ENCODE measurements at places on chromosomes 7 and 10.
A peak's percentile ranks its signal among the peaks of the same experiment; 100 is the strongest.

GRCh38 chr10:71767420-71768035 is 5.8 kb downstream of the VSIR start:
- peak; percentile 64 for DNase-seq

- no peak for DNase-seq
Measured at GRCh38 chr7:24905996-24906770, 73.8 kb downstream of the OSBPL3 start.

DNA sequence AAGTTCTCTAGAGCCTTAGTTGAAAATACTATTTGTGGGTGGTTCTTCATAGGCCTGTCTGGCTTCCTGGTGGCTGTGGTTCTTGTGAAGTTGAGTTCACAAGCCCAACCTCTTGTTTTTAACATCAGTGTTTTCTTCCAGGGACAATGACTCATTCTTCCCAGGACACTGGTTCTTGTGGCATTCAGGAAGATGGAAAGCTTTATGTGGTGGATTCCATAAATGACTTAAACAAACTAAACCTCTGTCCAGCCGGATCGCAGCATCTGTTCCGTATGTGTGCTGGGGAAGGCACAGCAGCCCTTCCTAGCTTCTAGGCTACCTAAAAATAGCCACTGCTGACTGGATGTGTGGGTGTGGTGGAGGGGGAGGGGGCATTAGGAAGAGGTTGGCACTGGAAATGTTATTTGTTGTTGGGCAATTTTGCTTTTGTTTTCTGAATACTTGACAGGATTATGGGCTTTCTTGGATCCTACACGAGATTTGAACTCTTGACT is 3.9 kb downstream of the LSMEM1 start:
- peak; percentile 37 for DNase-seq

GRCh38 chr7:95686109-95686508 is 86.2 kb upstream of the DYNC1I1 start:
- peak; percentile 64 for DNase-seq

GRCh38 chr10:13830385-13830784 is 243.6 kb downstream of the PRPF18 start:
- no peak for DNase-seq

- DNase-seq, result no peak
Measured at GRCh38 chr7:2915023-2915422, 70.9 kb upstream of the GNA12 start.

- DNase-seq, result no peak
Measured at GRCh38 chr10:31140716-31141115, 109.1 kb upstream of the ZNF438 start.

DNA sequence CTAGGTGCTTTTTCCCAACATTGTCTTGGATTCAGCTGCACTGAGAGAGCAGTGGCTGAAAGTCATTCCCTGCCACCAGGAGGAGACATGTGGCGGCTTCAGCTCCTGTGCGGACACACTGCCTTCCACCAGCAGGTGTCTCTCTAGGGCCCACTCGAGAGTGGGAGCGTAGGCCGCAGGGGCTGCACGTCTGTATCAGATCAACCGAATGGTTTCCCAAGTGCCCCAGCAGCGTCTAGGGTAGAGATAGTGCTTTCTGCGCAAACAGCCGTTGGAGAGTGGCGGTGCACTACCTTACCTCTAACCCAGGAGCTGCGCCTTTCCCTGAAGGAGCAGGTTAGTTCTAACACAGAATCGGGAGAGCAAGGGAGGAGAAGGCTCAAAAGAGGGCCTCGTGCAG is 31.7 kb downstream of the PAPOLB start:
- DNase-seq, result peak; percentile 77

GRCh38 chr7:85516675-85517074 is 329.8 kb upstream of the SEMA3D start:
- DNase-seq, result no peak

GRCh38 chr7:137953665-137954470 is 48.0 kb downstream of the CREB3L2 start:
- DNase-seq, result no peak

- no peak for DNase-seq
Measured at GRCh38 chr7:7581531-7582179, 15.0 kb downstream of the MIOS start.

DNA sequence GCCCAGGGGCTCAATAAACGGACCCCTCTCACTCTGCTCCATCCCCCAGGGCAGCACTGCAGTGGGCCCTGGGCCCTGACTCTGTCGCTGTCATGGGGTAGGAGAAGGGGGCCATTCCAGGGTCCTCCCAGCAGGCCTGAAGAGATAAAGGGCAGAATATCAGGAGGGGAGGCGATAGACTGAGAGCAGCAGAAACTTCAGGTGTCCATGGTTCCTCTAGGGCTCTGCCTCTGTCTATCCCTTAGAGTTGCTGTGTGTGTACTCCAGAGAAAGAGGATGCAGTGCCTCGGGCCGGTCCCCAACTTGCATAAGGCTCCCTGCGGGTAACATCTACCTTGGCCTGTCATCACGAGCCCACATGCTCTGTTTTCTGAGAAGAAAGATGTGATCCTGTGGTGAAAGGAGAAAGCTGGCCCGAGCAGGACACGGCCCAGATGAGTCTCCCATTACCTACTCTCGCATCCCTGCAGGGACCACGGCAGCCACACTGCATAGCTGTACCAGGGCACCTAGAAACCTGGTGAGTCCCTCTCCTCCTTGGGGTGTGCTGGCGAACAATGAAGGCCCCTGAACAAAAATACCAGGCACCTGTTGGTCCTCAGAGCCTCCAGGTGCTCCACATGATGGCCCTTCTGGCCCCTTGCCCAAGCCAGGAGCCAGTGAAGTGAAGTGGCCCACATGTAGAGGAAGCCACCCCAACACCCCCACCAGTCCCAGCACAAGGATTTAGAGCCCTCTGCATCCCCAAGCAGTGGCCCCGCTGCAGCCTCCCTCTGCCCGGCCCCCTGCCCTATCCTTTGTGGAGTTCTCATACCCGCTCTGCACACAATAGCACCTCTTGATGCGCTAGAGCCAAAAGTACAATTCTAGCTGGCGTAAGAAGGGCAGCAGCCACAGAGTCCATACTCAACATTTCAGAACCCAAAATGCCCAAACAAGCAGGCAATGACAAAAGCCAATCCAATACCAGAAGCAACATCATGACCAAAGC is 106.8 kb downstream of the ARHGAP22 start:
- DNase-seq, result no peak

- no peak for DNase-seq
Measured at GRCh38 chr10:48439031-48439430, 132.6 kb downstream of the MAPK8 start.

DNA sequence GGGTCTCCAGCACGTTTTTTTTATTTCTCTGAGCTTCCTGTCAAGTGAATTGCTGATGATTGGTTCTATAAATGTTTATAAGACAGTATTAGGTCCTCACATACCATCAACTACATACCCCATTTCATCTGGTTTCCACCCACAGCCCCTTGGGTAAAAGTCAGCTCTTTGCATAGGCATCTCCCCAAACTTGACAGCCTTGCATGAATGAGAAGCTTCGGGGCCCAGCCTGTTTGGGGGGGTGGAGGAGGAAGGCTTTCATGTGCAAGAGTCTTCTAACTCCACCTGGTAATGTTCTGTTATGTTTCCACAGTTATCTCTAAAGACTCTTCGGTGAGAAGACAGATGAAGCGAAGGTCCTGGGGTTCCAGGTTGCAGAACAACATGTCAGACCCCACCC is 75.4 kb downstream of the SCRN1 start:
- no peak for DNase-seq

DNA sequence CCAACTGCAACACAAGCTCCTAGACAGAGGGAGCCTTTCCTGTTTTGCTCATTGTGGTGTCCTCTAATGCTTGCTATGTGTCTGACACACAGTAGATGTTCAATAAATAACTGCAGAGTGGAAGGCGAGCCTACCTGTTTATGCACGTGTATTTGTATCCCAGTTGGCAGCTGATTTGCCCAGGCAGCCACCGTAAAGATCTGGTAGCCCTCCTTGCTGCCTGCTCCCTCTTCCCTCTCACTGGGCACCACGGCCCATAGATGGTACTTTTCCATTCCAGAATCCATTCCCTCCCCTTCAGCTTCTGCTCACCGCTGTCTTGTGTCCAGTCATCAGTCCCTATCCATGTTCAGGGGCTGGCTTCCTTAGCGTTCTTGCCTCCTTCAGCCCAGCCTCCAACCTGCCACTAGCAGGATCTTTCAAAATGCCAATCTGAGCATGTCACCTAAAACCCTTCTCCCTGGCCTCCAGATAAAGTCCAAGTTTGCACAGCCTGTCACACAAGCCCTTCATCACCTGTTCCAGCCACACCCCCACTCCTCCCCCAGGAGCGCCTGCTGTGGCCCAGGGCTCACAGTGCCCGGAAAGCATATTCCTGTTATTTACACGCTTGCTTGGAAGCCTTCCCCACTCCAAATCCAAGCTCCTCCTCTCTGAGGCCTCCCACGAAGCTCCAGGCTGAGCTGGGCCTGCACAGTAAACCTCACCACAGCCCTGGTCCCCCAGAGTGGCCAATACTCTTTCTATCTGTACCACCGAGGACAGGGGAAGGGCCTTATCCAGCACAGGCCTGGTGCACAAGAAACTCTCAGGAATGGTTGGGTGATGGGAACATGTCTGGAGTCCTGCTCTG is 21.0 kb downstream of the ZCCHC24 start:
- DNase-seq, result no peak

GRCh38 chr7:128456255-128456725 is 612 bp downstream of the HILPDA start:
- no peak for DNase-seq

DNA sequence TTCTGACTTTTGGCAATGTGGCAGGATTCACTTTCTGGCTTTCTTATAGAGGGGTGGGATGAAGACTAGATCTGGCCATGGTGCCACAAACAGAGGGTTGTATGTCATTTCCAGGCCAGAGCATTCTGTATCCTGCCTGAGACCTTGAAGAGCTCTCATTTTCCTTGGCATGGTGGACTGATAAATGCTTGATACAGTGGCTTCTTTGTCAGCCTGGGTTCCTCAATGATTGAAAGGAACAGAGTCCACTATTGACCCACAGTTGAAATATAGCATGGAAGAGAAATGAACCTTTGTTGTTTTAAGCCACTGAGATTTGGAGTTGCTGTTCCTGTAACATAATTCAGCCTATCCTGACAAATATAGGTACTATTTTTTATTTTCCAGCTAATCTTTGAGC is 462.7 kb downstream of the SUGCT start:
- no peak for DNase-seq

DNA sequence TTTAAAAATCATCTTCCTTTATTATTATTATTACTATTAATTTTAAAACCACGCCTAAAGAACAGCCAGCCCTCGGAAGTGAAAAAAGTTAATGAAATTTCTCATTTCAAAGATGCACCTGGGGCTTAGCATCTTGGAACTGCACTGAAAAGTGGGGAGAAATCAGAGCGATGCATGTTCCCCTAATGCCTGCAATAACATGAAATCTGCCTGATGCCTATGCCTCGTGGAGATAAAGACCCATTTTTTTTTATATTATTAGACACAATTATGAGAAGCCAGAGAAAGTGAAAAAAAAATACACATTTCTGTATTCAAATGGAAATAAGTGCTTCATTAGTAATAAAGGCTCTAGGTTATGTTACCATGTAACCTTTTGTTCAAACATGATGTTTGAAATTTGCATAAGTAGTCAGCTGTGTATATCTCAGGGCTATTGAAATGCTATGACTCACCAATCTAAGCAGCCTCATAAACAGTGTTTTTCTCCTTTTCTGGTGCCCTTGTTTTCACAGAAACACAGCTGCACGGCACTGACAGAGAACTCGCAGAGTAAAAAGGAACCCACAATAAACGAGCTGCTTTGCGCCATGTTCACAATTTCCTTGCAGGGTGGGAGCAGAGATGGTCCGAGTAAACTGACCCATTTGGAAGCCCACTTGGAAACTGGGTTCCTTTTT is 175.8 kb upstream of the PRKCQ start:
- DNase-seq, result no peak

DNA sequence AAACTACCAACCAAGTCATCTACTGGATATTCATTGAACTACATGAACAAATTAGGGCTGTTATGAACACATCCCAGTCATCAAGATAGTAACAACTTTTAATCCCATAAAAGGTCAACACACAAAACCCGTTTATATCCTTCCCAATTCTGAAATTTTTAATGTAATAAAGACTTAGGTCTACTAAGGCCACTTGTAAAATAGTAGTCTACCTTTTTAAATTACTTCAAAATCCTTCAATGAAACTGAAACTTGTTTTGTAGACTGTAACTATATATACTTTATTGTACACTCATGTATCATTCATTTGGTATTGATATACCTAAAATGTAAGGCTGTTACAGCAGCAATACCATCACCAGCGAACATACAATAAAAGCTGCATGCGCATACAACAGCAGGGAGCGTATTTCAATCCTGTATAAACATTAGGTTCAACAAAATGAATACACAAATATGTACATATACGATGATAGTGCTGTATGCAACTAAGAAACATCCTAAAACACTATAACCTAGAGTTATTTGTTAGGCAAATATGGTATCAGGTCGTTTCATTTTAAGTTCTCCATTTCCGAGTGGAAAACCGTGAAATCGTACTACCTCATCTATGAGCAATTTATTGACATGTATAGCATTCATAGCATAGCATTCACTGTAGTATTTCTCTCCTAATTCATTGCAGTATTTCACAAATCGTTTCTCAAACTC is 973 bp downstream of the ATAD1 start:
- no peak for DNase-seq

DNA sequence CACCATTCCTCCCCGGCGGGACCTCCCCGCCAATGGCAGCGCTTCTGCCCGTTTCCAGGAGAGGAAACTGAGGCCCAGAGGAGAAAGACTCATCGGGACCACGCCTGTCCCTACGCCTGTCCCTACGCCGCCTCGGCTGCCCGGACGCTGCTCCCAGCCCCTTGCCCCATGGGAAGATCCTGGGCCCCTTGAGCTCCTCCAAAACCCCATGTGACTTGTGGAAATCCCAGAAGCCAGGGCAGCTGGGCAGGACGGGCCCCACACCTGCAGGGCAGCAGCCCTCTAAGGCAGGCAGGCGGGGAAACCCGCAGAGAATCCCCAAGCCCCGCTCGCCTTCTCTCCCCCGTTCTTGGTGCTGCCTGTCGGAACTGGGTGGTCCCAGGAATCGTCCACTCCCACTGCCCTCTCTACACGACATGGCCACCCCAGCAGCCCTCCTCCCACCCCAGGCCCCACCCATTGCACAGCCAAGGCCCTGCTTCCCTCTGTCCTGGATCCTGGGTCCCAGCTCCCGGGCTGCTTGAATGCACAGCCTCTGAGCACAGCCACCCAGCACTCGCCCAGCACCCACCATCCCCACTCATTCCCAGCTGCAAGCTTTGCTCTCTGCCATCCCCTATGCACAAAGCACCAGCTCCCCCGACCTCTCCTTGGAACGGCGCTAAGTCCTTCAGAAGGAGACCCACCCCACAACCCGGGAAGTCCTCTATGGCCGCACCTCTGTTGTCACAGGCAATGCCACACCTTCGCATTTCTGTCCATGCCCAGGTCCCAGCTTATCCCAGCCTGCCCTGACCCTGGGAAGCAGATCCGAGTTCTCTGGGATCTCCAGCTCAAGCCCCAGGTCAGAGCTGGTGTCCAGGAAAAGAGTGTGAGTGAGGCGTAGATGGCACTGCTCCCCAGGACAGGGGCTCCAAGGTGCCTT is 50.6 kb downstream of the SLC29A4 start:
- no peak for DNase-seq

DNA sequence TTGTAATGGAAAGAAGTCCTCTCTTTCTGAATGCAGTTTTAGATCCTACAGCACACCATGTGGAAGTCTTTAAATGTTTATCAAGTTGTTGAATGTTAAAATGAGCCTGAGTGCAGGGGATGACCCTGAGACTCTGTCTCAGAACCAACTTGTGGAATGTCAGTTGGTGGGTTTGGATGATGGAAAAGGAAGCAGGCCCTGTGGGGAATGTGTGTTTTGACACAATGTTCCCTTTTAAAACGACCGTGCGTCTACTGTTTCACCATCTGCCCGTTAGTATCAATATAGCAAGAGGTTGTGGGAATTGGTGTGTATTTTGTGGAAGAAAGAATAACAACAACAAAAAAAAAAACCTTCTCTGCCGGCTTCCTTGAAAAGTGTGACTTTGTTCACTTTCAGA is 8.3 kb downstream of the DYNC1I1 start:
- no peak for DNase-seq

Data from right hindlimb (tissue), 1 donor.